ENCODE measurements at places on chromosomes 2 and 18. TPM values are rescaled to one million over a fixed set of nuclear protein-coding genes. Genes with fewer than 3 reads are reported as not detected.

Gene FSHR
- total RNA-seq = not detected

Gene SPDYA
- 0.33 TPM for total RNA-seq

Gene CXCR4
- 5.9 TPM for total RNA-seq

Gene NXPH2
- total RNA-seq = not detected

Gene TLX2
- total RNA-seq = 0.84 TPM

All from esophagus muscularis mucosa (tissue), 4 donors.